Ovary (tissue), 10 donors: ENCODE measurements at places on chromosomes 16 and 17. TPM values are rescaled to one million over a fixed set of nuclear protein-coding genes. Genes with fewer than 3 reads are reported as not detected.

- no peak for DNase-seq
Measured at GRCh38 chr16:81190667-81191066, 47.8 kb upstream of the BCO1 start.

DNA sequence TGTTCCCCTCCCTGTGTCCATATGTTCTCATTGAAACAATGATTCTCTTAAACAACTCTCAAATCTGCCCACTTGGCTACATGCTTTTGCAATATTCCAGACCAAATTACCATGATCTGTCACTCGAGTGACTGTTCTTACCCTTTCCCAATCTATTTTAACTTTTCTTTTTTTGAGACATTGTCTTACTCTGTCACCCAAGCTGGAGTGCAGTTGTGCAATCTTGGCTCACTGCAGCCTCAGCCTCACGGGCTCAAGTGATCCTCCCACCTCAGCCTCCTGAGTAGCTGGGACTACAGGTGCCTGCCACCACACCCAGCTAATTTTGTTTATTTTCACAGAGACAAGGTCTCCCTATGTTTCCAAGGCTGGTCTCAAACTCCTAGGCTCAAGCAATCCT is 58.8 kb upstream of the CLEC18A start:
- no peak for DNase-seq

DNA sequence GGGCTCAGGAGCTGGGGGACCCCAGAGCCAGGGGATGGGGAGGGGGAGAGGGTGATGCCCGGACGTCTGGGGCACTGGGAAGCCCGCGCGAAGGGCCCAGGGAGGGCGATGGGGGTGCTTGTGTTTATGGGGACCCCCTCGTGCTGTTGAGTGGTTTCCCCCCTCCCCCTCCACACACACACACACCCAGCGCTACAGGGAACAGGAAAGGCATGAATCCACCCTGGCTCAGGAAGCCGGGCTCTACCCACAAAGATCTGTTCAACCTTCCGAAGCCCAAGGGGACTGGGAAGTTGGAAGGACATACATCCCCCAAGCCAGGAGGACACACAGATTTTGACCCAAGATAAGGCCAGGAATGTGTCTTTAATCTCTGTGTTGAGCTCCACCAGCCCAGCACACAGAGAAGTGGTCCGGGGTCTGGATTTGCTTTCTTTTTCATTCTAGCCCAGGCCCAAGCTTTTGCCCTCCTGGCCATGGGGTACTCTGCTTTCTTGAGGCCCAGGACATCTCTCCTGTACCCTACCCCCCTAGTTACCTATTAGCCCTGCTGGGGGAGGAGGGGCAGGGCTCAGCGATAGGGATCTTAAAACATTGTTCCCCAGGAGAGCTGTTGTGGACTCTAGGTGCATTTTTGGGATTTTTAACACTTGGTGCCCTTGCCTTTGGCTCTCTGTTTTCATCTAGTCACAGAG is 1.2 kb downstream of the UBALD2 start:
- no peak for DNase-seq

DNA sequence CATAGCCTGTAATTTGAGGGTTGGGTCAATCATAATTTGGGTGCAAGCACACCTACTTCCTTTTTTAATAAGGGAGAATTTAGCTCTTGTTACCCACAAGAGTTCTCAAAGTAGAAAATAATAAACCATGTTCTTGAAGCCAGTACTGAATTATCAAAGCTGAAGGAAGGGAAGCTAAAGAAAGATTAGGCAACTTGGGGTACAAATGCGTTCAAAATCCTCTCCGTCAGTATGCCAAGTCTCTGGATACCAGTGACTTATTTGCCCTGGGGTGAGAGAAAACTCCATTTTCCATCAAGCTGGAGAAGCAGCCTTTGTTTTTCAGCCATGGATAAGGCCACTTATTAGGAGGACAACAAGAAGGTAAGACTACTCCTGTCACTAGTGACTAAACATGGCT is 23.5 kb upstream of the DHRS13 start:
- DNase-seq: no peak

GRCh38 chr17:49439305-49439672 is 24.6 kb upstream of the PHB1 start:
- DNase-seq: no peak

DNA sequence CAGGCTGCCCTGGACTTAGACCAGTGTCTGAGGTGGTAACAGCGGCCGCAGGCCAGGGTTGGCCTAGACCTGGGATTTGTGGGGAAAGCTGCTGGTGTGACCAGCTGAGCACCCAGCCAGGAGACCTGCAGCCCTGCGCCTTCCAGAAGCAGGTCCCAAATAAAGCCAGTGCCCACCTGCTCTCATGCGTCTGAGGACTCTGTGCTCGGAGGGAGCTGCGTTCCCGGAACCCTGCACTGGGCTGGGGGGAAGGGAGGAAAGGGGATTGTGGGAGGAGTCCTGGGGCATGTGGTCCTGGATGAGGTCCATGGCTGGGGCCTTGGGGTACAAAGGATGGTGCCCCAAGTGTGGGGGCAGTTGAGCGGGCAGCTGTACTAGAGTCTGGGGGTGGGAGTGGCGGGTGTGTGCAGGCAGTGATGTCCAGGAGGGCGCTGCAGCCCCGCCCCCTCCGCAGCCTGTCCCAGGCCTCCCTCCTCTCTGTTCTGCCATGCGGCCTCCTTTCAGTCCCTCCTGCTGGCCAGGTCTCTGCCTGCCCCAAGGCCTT is 1.8 kb upstream of the NECAB2 start:
- DNase-seq: no peak

The ATAD5 gene
- 2.5 TPM for total RNA-seq

GRCh38 chr17:13421581-13422130 is 180.1 kb downstream of the HS3ST3A1 start:
- DNase-seq: no peak

DNA sequence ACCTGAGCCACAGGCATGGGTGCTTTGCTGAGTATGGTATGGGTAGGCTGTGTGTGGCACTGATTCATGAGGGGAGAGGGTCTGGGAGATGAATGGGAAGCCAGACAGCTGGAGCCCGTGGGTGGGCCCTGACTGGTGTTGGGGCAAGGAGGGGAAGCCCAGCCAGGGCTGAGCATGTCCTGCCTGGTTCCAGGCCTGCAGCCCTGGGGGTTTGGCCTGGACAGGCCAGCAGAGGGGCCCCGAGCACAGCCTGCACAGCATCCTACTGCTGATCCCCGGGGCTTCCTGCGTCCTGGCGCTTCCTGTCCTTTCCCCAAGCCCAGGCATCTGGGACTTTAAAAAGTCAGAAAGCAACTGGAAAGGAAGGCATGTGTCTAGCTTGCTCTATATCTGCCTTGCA is 4.6 kb upstream of the MVD start:
- no peak for DNase-seq

DNA sequence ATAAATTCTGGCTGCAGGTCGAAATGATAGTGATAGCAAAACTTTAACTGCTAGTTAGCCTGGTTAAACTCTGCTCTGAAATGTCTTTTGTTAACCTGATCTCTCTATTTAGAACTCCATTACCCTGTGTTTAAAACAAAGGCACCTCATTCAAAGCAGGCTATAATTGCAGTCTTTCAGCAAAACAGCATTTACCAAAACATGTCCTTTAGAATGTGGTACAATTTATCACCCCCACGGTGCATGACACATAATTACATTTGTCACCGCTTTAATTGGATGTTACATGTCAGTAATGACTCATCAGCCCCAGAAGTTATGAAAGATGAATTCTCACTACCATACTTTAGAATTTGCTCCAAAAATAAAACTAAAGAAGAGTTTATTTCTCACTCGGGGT is 295.4 kb downstream of the TOX3 start:
- no peak for DNase-seq
